CD4-positive, alpha-beta T cell treated with Interleukin-4 for 4 hours (primary cell): ENCODE measurements at places on chromosomes 1 and 21.

DNA sequence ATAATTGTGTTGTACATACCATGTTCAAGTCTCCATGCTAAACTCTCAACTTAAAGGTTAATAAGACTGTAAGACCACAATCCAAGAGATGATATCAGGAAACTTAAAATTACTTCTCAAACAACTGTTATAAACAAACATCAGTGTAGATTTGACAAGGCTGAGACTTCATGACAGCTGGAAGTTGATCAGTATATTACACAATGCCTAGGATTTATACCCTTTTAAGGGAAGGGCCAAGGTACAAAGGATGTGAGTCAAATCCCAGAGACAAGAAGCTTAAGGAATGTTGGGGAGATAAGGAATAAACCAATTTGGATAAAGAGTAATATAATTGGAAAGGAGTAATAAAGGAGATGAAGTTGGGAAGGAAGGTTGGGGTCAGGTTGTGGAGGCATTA, 98.8 kb downstream of the LBR start:
- no peak for DNase-seq

- no peak for DNase-seq
Observed at GRCh38 chr1:29122682-29123052, 1.0 kb downstream of the TMEM200B start.

DNA sequence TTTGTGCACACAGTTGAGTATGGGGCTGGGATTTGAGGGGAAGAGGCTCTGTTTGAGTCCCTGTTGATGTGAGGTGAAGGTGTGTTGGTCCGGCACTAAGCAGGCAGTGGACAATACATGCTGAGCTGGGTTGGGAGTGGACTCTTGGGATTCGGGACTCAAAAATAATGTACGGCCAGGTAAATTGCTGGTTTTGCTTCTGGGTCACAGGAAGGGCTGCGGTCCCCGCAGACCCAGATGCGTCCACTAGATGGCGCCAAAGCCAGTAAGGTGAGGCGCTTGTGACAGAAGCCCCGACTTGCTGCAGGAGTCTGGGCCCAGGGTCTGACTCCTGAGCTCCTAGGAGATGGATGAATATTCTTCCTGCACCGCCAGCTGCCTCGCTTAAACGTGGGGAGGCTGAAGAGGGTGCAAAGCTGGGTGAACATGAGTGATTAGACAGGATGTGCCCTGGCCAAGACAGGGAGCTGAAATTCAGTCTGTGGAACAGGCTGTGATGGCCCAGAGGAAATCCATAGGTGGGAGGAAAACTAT, 61.4 kb downstream of the ACBD3 start:
- peak; percentile 83 for DNase-seq

GRCh38 chr1:190679044-190679443, 201.4 kb upstream of the BRINP3 start:
- DNase-seq, result no peak

GRCh38 chr1:78170859-78171258, 125.1 kb downstream of the GIPC2 start:
- no peak for DNase-seq

DNA sequence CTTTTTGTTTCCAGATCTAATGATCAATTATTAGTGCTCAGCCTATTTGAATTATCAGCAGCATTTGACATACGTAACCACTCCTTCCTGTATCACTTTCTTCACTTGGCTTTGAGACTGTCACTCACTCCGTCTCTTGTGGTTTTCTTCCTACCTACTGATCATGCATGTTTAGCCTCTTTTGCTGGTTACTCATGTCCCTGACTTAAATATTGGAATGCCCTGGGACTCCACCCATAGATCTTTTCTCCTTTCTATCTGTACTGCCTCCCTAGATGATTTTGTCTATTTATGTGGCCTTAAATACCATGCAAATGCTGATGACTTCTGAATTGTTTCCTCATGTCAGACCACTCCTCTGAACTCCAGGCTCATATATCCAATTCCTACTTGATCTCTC, 57.7 kb upstream of the PDE4B start:
- DNase-seq, result no peak

DNA sequence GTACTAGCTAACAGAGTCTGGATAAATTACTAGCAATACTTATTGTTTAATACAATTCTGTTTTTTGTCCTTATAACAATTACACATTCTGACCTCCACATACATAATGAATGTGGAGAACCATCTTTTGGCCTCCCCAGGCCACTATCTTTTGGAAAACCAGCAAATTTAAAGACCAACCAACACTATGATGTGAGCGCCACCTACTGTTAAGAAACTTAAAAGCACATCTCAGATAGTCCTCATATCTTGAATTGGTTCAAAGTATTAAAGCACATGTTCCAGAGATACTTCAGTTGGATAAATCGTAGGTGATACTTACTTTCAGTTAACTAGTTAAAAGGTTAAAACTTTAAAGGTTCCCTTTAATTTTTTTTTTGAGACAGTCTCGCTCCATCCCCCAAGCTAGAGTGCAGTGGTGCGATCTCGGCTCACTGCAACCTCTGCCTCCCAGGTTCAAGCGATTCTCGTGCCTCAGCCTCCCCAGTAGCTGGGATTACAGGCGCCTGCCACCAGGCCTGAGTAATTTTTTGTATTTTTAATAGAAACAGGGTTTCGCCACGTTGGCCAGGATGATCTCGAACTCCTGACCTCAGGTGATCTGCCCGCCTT, 29.3 kb upstream of the USP1 start:
- peak; percentile 51 for DNase-seq

GRCh38 chr1:85372683-85373377, 92.1 kb downstream of the DDAH1 start:
- DNase-seq, result no peak

DNA sequence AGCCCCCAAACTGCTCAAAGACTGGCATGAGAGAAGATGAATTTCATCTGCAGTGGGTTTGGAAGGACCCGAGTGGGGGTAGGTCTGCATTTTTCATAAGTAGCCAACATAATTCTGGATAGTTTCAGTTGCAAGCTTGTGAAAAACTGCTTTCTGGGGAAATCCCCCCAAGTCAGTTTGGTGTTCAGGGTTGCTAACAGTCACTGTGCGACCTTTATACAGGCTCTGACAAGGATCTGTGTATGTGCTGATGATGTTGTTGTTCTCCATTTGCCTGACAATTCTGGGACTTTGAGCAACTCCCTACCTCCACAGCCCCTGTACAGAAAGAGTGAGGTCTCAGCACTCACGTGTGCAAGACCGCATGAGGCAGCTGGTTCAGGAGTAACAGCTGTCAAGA, 87.9 kb downstream of the SUSD4 start:
- no peak for DNase-seq

DNA sequence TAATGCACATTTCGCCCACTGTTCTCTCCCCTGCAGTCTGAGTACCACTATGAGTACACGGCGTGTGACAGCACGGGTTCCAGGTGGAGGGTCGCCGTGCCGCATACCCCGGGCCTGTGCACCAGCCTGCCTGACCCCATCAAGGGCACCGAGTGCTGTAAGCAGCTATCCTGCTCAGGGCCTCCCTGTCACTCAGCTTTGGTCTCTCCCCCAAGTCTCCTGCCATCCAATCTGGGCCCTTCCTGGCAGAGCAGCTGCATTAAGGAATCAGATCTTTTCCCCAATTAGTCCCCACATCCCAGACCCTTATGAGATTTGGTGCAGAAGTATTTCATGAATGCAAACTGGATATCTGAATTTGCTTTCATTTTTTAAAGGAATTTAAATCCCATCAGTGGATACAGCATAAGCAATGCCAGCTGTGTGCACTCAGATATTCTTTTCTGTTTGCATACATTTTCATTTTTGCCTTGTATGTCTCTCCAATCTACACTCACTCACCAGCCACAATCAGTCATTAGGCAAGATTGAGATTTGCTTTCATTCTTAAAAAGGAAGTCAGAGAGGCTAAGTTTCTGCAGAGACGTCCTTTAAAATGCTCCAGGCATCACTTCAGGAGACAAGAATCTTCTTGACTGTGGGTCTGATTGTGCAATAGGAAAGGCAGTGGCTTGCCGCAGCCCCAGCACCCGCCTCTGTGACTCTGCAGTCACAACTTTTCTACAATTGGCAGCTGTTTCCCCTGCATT, 48.1 kb downstream of the ELAPOR1 start:
- peak; percentile 29 for DNase-seq

- no peak for DNase-seq
Observed at GRCh38 chr1:50155541-50155940, 46.8 kb downstream of the ELAVL4 start.

DNA sequence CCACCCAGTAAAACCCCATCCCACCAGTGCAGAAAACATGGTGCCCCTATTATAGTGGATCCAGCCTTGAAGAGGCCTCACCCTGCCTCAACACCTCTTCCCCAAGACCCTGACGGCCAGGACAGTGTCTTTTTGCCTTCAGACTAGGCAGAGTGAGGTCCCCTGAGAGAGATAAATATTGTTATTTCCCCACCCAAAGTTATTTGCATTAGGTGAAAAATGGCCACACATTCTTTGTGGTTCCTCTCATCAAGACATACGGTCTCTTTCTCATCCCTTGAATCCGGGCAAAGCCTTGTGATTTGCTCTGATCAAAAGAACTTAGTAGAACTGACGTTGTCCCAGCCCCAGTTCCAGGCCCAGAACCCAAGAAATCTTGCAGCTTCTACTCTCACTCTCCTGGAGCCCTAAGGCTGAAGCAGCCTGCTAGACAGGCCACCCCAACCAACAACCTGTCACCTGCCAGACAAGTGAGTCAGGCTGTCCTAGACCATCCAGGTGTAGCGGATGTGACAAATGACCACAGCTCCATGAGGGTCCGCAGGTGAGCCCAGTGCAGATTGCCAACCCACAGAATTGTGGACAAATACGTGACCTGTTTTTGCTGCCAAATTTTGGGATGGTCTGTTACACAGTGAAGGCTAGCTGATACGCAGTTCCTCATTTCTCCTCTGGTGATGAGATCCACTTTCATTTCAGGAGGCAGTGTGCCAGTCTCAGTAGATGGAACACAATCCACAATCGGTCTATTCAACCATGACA, 8.1 kb upstream of the SSU72 start:
- no peak for DNase-seq

GRCh38 chr21:42476388-42477331, 19.4 kb downstream of the RSPH1 start:
- DNase-seq, result no peak

DNA sequence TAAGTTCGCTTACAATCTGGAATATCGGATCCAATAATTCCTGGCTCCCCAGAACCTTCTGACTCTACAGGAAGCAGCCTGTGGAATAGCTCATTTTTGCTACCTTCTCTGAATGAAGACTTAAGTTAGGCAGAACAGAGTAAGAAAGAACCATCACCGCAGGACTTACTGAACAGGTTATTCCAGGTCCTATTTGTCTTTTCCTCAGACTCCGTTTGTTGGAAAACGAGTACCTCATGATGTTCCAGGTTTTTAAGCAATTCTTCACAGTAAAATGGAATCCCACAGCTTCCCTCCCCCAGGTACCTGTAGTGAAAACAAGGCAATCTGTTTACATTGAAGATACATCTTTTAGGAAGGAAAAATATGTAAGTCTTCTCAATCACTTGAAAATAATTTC, 59.8 kb downstream of the ADCY10 start:
- DNase-seq, result no peak

DNA sequence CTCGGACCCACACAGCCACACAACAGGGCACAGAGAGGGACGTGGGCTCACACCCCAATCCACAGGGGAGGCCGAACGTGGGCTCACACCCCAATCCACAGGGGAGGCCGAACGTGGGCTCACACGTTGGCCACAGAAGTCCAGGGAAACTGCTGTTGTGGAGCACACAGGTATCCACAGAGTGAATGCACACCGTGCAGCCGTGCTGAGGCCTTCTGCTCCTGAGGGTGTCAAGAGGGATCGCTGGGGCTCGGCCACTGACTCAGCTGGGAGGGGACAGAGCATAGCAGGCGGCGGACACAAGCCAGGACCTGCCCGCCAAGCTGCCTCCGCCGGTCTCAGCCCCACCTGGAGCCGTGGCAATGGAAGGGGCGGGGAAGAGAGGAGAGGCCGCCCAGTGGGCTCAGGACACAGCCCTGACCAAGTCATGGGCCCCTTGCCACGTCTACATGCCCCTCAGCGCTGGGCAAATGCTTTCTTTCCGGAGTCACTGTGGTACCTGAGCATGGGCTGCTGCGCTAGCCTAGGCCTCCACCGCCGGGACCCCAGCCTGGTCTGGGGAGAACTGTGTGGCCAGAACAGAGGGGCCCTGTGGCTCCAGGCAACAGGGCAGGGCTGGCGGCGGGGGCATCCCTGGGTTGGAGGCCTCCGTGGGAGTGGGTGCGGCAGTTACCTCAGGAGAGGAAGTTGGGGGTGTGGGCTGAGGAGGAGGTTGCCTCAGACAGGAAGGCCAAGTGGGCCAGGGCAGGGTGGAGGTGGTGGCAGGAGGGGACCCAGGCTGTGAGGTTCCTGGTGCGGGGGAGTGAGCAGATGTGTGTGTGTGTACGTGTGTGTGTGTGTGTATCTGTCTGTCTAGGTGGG, 1.2 kb downstream of the SYTL1 start:
- peak; percentile 90 for DNase-seq

DNA sequence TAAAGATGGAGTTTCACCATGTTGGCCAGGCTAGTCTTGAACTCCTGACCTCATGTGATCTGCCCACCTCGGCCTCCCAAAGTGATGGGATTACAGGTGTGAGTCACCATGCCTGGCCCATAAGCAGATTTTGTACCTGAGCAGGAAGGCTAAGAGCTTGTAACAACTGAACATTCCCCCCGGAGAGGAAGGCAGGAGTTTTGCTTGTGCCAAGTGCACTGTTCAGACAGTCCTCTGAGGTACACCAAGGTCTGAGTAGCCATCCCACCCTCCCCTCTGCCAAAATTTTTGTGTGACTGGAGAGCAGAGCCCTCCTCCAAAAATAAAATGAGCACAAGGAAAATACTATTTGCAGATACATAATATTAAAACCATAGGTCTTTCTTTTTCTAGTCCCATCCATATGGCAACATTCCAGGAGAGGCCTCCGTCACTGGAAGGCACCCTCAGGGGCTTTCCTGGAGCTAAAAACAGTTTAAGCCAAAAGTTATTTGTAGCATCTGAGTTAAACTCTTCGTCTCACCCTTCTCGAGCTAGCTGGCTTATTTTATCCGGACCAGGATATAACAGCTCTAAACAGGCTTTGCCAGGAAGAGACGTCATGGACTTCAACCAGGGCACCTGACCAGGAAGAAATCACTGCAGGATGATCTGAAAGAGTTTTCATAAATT, 27.2 kb downstream of the CAPN2 start:
- no peak for DNase-seq

- DNase-seq, result no peak
Observed at GRCh38 chr1:214066190-214066589, 78.4 kb downstream of the PROX1 start.

DNA sequence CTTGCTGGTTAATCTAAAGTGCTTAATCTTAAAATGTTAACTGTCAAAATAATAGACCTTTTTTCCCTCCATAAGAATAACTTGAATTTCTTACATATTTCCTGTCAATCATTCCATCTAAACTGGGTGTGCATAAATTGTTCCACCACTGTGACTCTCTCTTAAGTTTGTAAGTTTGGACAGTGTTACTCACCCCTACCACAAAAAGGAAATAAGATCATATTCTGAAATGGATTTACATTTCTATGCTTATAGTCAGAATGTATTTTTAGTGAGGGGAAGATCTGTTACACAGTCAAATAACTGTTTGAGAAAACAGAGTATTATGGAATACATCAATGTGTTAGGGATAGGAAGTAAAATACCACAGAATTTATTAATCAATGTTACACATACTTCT, 109.6 kb upstream of the DPYD start:
- DNase-seq, result no peak

GRCh38 chr1:210292231-210292871, 36.4 kb upstream of the HHAT start:
- no peak for DNase-seq
